ENCODE measurements at places on chromosomes 7 and 10. TPM values are rescaled to one million over a fixed set of nuclear protein-coding genes. Genes with fewer than 3 reads are reported as not detected.

Gene TIMM23
- 141 TPM for total RNA-seq

Gene FAM237B
- not detected for total RNA-seq

Gene CDCA7L
- total RNA-seq = 54.8 TPM

Gene FAM25G
- total RNA-seq = not detected

Gene NPTX2
- 40.5 TPM for total RNA-seq

Gene BCAP29
- 29.8 TPM for total RNA-seq

Gene PTF1A
- not detected for total RNA-seq

Gene GPR26
- total RNA-seq = not detected

Gene ITIH5
- total RNA-seq = not detected

Gene RHOBTB1
- 26.7 TPM for total RNA-seq

Gene IGF2BP3
- total RNA-seq = 72.6 TPM

Gene DDX50
- total RNA-seq = 17.2 TPM

Gene TACR2
- not detected for total RNA-seq

Gene VAX1
- 0.27 TPM for total RNA-seq

Gene MRC1
- not detected for total RNA-seq

Gene ENTPD1
- total RNA-seq = 0.03 TPM

Gene TMEM176A
- not detected for total RNA-seq

Gene DRGX
- not detected for total RNA-seq
